Occipital lobe (tissue), 3 donors: ENCODE measurements at places on chromosomes 4 and X.

DNA sequence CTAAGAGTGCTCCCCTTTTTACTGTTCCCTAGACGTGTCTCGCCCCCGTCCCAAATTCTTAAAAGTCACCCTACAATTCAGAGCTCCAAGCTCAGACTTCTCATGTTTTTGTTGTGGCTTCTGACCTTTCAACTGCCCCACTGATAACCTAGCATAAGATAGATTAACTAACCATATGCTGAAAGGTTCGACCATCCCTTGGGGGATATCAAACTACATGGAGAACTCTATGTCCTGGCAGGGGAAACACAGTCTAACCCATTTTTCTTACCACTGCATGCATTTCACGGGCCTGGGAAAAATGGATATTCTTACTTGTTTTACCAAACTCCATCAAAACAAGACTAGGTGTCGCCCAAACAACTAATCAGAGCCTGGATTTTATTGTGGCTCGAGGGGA, 236.4 kb upstream of the MID1 start:
- DNase-seq, result no peak

- DNase-seq, result no peak
These were observed 26.0 kb downstream of the MANBA start for GRCh38 chr4:102734591-102735385.

DNA sequence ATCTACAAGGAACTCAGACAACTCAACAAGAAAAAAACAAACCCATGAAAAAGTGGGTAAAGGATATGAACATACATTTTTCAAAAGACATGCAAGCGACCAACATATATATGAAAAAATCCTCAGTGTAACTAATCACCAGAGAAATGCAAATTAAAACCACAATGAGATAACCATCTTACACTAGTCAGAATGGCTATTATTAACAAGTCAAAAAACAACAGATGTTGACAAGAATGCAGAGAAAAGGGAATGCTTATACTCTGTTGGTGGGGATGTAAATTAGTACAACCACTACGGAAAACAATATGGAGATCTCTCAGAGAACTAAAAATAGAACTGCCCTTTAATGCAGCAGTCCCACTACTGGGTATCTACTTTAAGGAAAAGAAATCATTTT, 12.1 kb downstream of the NIPAL1 start:
- no peak for DNase-seq

DNA sequence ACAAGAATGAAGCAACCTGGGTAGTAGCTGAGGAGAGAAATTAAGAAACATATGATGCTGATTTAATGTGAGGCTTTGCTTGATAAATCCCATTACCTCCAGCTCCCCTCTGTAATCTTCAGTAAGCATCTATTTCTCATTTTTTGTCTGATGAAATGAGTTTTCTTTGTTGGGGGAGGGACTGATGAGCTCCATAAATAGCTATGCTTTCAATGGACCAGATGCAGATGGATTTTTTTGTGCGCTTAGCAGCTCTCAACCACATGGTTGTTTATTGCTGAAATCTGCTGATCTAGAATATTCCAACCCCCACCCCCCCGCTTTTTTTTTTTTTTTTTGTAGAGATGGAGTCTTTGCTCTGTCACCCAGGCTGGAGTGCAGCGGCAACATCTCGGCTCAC, 1082.0 kb downstream of the RAPGEF2 start:
- no peak for DNase-seq

DNA sequence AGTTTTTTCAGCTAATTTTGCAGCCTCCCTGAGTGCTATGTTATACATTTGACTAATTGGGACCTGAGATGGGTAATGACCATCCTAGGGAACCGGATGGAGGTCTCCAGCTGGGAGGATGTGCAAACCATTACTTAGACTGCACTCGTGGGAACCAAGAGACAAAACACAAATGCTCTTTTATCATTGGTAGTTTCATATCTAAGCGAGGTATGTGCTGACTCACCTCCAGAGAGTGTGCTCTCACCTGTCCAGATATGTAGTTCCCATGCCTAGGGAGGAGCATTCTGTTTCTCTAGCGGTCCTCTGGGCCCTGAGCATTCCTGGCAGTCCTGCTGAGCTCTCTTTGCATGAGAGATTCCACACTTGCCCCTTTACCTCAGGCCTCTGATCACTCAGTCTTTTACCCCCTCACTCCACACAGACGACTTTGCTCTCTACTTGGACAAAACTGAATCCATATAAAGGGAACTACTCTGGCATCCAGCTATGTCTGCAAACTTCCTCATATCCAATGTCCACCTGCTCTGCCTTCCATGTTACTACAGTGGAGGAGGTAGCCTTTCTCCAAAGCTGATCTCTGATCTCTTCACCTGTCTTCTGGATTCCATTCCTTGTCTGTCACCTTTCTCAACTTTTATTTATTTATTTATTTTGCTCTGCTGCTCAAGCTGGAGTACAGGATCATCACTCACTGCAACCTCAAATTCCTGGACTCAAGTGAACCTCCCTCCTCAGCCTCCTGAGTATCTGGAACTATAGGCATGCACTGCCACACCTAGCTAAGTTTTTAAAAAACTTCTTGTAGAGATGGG, 88.4 kb downstream of the LRP2BP start:
- DNase-seq, result no peak

DNA sequence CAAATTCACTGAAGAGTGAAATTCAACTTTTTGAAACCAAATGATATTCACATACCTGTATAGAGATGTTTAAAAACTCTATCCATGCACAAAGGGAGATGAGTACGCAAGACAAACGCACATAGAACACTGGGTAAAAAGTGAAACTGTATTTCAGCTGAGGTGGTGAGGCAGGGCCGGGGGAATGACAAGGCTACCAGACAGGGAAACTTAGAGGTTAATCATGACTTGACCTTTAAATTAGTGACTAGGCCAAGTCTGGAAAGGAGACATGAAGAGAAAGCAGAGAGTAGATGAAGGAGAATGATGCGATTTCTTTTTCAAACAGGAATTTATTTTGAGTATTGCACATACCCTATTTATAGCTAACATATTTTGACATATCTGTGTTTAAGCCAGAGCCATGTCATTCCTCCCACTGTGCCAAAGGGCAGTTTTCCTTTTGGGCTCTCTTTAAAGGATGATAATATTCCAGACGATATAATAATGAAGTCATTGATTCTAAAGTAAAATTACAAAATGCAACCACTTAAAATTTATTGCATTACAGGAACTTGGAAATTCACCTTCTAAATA, 49.4 kb downstream of the ARHGEF6 start:
- DNase-seq, result no peak

DNA sequence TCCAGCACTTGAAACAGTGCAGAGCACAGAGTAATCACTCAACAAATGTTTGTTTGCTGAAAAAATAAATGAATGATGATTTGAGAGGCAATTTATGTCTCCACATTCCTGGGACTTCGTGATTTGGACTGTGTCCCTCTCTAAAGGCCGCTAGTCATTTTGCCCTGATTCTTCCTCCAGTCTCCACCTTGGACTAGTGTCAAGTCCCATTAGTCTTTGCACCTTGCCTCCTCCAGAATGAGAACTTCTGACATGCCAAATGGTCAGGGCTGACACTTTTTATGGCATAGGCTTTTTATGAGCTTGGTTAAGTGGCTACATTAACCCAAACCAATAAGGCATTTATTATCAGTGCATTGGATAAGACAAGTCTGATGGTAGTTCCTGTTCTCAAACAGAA, 65.1 kb upstream of the POF1B start:
- DNase-seq, result no peak

DNA sequence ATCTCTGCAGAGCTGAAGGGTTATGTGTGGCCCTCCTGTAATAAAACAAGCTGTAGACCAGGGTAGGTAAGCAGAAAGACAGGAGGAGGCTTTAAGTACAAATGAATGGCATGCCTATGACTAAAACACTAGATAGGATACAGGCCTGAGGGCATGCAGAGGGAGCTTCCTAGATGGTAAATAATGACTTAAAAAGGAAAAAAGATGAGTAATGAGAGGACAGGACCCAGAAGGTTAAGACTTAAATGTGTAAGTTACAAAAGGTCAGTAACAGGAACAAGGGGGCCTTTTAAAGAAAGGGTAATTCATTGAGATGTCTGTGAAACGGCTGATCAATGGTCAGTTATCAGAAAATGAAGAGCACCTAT, 194.8 kb downstream of the SOWAHB start:
- DNase-seq, result no peak

DNA sequence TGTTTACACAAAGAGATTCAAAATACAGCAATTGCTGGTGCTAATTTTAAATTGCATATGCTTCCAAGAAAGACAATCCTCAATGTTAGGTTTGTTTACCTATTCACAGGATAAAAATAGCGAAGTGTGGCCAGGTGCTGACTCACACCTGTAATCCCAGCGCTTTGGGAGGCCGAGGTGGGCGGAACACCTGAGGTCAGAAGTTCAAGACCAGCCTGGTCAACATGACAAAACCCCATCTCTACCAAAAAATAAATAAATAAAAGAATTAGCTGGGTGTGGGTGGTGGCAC, 77.7 kb downstream of the OPHN1 start:
- no peak for DNase-seq

- DNase-seq, result no peak
These were observed 38.9 kb upstream of the PHEX start for GRCh38 chrX:21993265-21993664.

- DNase-seq, result no peak
These were observed 1259.6 kb downstream of the RAPGEF2 start for GRCh38 chr4:160362478-160362877.

- no peak for DNase-seq
These were observed 224.1 kb upstream of the GK2 start for GRCh38 chr4:79632114-79632513.

GRCh38 chrX:149037281-149037870, 467.7 kb downstream of the IDS start:
- DNase-seq, result no peak

GRCh38 chr4:111989817-111990216, 155.4 kb upstream of the FAM241A start:
- DNase-seq, result no peak

DNA sequence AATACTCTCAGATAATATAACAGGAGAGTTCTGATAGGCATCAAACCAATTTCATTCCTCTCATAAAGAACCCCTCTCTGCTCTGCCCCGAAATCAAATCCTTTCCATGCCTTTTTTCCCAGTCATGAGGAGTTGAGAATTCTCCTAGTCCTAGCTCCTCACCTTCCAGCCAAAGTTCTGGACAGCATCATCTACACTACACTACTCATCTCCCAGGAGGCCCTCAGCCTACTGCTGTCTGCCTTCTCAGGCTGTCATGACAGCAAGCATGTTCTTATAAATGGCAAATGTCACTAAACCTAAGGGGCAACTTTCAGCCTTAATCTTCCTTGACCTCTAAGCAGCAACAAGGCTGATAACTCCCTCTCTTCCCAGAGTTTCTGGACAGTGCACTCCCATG, 26.6 kb downstream of the MAPK10 start:
- no peak for DNase-seq

GRCh38 chr4:103498161-103499070, 221.4 kb downstream of the TACR3 start:
- DNase-seq, result no peak

GRCh38 chrX:118632862-118633261, 94.5 kb upstream of the IL13RA1 start:
- no peak for DNase-seq

DNA sequence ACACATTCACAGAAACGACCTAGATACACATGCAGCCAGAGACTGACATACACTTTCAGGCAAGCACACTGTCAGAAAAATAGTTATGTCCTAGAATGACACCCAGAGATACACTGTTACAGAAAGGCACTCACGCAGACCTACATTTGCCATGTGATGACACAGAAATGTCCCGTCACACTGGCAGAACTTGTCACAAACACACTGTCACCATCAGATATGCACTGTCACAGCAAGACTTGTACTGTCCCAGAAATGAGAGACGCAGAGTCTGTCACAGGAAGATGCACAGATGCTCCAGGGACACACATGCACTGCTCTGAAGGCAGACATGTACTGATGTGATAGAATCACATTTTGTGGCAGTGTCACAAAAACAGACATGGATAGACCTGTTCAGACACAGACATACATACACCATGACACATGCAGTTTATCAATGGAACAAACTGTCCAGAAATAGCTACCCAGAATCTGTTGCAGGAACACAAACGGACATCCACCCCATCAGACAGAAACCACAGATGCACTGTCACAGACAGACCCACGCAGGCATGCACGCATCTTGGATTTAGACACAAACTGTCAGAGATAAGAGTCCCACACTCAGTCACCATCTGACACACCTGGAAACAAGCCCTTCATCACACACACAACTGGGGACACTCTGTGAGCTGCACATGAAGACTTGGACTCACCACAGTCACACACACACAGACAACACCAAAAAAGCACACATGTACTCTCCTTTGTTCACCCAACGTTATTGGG, 1.3 kb upstream of the PIM2 start:
- DNase-seq, result no peak

- no peak for DNase-seq
These were observed 11.5 kb downstream of the ZFYVE28 start for GRCh38 chr4:2406920-2407319.

DNA sequence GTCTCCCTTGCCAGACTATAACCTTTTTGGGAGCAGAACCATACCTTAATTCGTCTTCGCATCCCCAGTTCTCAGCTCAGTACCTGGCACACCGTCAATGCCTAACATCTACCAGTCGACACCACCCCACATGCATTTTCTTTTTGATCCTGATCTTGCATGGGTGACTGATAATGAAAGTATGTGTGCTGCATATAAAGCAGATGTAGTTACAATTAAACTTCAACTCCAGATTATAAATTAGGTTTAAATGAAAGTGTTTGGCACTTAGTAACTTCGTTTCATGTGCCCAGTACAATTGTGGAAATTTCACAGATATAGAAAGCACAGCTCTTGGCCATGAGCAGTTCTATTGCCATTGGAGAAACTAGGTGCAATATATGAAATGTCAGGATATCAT, 8.8 kb upstream of the NKX6-1 start:
- no peak for DNase-seq

GRCh38 chrX:39115166-39115565, 313.9 kb downstream of the MID1IP1 start:
- no peak for DNase-seq

GRCh38 chr4:47145630-47146029, 114.3 kb downstream of the GABRB1 start:
- no peak for DNase-seq

DNA sequence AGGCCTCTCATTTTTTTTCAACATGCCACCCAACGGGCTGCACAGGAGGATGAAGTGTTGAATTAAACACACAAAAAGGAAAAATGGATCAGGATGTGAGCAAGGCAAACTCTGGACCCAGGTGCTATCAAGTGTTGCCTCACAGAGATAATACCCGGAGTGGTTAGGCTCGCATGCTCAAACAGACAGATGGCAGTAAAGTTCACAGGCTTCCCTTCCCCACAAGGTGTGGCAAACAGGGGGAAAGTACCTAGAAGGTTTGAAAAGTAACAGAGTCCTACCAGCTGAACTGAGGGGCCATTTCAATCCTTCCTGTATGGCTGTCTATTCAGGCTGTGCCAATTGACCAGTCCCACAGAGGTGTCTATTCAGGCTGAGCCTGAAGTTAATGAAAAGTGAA, 123.9 kb upstream of the GC start:
- no peak for DNase-seq

DNA sequence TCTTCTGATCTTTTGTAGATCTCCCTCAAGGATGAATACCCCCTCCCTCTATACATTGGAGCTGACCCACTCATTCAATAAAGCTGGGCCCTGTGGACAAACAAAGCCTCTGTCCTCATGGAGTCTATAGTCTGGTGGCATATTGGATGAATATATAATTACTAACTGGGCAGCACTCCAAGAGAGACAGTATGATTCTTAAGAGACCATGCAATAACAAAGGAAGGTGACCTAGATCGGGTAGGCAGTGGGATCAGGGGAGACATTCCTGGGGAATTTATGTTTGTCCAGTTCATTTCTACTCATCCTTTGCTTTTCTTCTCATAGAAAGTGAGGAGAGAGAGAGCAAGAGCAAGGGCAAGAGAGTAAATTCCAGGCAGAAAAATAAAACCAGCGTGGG, 23.5 kb upstream of the CXCL13 start:
- no peak for DNase-seq
